ENCODE measurements at places on chromosomes 5 and 9.

DNA sequence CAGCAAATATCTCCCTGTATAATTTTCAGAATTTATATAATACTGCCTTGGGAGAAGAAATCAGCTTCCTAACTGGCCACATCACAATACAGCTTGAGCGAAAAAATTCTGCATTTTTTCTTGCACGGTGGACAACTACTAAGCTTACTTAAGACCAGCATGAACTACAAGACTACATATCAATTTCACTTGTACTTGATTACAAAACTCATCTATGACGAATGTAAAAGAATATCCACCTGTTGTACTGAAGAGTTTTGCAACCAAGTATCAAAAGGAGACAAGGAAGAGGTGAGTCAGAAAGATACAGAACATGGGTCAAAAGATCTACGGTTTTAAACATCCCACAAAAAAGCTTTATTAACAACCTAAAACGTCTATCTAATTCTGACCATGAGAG, 279.4 kb downstream of the BNC2 start:
- DNase-seq, result no peak

DNA sequence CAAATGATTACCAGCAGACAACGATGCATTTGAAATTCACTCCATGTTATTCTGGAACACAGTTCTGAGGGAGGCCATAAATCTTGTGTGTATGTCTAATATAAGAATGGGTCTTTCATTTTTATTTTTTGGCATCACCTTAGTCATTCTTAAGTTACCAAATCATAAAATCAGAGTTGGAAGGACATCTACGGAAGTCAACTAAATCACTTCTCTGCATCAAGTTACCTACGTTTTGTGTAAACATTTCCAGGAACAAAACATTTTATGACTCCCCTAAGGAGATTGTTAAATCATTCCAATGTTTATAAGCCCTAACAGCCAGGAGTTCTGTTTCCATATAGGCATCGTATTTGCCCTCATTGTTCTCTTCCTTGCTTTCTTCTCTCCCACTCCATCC, 378.2 kb downstream of the FAM170A start:
- DNase-seq, result no peak

DNA sequence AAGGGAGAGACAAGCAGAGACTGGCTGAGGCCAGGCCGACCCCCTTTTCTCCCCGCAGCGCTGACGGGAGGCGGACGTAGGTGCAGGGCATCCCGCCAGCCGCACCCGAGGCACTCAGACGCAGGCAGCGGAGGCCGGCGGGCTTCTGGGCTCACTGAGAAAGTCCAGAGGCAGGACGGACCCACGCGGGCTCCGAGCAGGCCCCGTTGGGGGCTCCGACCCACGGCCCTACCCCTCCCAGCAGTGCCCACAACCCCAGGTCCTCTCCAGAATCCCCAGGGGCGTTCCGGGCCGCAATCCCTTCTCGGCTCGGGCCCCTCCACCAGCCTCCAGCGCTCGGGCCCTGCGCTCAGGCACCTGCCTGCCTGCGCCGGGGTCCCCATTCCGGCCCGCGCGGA, 543 bp downstream of the MTMR12 start:
- no peak for DNase-seq

GRCh38 chr9:87592554-87593358, 95.1 kb downstream of the DAPK1 start:
- DNase-seq, result no peak

DNA sequence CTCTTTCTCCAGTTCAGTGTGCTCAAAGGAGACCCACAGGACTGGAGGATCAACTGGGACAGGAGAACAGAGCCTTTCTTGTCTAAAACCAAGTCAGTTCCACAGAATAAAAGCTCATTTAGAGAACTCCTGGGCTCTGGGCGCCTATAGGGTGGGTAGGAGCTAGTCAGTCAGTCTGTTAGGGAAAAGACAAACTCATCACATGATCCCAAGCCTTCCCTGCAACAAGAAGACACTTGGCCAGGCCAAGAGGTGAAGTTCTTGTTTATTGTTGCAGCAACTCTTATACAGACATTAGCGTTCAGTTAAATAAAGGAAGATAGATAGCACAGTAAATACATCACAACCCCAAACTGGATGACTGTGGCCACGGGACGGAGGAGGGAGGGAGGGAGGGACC, 102.3 kb downstream of the ENTREP1 start:
- DNase-seq, result no peak

- DNase-seq, result no peak
These were observed 149.5 kb upstream of the PTCH1 start for GRCh38 chr9:95666096-95666784.

DNA sequence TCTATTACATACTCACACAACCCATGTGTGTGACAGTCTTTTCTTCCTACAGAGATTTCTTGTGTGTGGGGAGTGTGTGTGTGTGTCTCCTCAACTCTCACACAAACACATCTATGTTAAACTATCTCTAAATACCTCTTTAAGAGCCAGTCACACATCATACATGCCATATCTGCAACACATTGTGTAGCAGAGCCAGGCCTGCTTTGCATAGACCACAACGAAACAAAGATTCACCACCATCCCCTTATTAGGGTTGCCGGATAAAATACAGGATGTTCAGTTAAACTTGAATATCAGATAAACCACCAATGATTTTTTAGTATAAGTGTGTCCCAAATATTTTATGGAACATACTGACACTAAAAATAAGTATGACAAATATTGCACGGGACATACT, 2.3 kb downstream of the FAM170A start:
- no peak for DNase-seq

DNA sequence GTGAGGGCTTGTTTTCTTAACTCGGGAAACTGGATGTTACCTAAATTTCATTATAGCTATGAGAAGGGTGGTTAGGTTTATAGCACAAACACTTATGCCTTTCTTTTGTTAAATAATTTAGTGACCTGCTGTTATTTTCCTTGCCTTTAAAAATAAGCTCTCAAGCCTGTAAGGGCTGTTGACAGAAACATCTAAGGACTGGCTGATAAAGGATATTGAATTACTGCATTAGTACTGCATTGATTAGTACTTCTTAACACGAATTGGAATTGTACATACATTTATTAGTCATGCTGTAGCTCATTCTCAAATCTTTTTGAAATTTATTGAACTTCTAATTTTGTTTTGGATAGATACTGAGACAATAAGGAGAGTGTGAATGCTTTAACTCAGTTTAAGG, 85.1 kb upstream of the DHFR start:
- no peak for DNase-seq

GRCh38 chr5:106801554-106801953, 869.2 kb downstream of the EFNA5 start:
- DNase-seq, result no peak

DNA sequence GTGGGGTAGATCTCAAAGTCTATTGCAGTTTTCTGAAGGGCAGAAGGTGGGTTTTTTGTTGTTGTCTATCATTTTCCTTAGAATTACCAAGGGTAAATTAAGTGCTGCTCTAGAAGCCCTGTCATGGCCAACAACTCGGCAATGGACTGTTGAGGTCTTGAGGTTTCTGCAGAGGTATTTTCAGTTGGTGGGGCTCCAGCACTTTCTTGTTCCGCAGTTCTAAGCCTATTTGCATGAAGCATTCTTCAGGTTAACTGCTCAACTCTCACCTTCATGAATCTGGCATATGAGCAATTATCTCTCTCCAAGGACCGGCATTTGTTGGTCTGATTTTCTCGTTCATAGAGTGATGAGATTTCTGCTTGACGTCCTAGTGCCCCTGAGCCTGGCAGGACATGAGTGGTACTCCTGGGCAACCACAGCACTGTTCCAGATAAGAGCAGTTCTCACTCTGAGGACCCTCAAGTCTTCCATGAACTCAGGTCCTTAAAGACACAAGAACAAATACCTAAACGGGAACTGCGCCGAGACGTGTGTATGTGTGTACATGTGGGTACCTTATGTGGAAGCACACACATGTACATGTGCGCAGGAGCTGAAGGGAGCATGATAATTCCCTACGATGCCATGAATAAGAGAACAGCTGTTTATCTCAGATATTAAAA, 544.5 kb downstream of the CSNK1G3 start:
- no peak for DNase-seq

DNA sequence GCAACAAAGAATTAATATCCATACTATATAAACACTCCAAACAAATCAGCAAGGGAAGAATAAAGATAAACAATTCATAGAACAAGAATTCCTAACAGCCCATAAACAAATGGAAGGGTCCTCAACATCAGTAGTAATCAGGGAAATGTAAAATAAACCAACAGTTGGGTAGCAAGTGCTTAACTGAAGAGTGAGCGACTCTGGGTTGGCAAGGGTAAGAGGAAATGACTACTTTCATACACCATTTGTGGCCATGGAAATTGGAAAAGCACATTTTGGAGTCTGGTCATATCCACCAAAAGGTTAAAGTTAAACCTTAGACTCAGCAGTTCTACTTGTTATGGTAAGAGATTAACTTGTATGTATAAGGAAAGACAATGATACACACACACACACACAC, 17.4 kb upstream of the RORB start:
- no peak for DNase-seq

DNA sequence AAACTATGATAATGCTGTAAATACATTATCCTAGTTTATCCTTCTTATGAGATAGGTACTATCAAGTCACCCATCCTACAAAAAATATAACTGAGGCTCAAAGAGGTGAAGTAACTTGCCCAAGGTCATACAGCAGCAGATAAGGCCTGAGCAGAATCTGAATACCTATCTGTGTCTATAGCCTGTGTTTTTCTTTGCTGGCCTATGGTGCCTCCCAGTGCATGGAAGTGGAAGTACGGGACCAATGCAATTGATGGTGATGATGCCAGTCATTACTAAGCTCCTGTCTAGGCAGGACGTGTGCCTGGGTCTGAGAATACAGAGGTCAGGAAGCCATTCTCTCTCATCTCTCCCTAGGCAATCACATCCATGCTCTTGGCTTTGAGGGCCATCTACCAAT, 67.8 kb downstream of the FAT2 start:
- no peak for DNase-seq

DNA sequence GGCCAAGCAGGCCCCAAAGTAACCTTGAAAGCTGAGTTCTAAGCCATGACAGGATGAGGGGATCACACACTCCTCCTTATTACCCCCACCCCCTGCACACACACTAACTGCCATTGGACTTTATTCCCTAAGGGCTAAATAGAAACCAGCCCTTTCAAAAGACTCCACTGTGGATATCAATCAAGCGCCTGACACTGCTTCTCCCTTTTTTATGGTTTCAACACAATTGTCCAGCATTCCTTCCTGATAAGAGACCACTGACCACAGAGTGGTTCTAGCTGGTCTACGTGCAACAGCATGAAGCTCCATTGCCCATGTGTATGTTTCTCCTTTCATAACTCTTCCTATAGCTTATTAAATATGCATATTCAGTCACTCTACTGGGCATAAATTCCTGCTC, 34.7 kb downstream of the PAEP start:
- DNase-seq, result no peak

DNA sequence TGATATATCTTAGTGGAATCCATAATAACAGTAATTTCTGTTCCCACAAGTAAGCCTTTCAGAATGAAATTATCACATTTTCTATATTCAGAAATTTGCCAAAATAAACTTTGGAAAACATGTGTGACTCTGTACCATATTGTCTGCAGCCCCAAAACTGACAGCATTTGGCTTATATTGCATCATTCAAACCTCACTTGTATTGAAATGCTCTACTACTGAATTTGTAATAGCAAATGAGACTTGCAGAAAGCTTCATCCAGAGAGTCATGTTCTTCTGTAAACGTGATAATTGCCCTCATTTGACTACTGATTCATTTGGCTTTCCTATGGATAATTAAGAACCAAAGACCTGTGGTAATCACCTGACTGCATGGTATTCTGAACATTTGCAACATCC, 1249.5 kb upstream of the CDH18 start:
- DNase-seq, result no peak
